Activated naive CD4-positive, alpha-beta T cell treated with anti-CD3 and anti-CD28 coated beads for 36 hours (primary cell): ENCODE measurements at places on chromosomes 1 and 21.

DNA sequence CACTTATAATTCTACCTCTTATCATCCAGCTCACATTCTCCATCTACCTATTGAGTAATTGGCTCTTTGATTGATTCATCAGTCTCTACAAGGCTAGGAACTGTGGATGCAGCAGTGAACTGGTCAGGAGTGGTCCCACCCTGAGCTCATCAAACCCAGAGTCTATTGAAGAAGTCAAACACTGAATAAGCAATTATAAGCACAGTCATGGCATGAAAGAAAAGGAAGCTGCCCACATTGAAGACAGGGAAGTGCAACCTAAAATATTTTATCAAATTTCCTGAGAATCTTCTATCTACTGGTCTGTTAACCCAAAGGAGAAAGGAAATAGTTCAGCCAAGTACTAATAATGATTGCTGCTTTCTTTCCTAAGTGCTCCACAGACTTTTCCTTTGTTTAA, 35.7 kb downstream of the ACP6 start:
- no peak for DNase-seq

DNA sequence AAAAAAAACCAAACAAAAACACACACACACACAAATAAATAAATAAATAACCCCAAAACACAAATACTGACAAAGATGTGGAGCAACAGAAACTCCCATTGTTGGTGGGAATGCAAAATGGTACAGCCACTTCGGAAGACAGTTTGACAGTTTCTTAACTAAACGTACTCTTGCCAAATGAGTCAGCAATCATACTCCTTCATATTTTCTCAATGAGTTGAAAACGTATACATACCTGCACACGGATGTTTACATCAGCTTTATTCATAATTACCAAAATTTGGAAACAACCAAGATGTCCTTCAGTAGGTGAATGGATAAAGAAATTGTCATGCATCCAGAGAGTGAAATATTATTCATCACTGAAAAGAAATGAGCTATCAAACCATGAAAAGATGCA, 23.5 kb downstream of the ASAP3 start:
- DNase-seq, result no peak

DNA sequence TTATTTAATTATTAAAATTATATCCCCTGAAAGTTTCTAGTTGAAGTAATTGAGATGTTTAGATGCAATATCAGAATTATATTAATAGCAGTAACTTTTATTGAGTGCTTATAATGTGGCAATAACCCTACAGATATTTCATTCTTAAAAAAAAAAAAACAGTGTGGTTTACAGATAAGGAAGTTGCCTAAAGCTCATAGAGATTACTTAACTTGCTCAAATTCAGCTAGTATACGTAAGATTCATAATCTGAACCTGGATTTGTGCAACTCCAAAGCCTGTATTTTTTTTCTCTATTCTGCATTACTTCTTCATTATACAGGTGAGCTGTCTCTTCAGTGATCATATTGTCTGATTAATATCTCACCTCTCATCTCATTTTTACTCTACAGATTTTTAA, 156.0 kb upstream of the PTBP2 start:
- DNase-seq, result no peak

- DNase-seq, result no peak
Measured at GRCh38 chr1:48066936-48067335, 69.8 kb upstream of the TRABD2B start.

- no peak for DNase-seq
Measured at GRCh38 chr1:41426201-41426890, 58.1 kb downstream of the EDN2 start.

GRCh38 chr1:201186192-201186591, 4.4 kb upstream of the IGFN1 start:
- DNase-seq, result no peak

- no peak for DNase-seq
Measured at GRCh38 chr21:45455674-45456583, 51.0 kb downstream of the COL18A1 start.

- peak; percentile 22 for DNase-seq
Measured at GRCh38 chr1:237873487-237874211, 17.1 kb downstream of the ZP4 start.

DNA sequence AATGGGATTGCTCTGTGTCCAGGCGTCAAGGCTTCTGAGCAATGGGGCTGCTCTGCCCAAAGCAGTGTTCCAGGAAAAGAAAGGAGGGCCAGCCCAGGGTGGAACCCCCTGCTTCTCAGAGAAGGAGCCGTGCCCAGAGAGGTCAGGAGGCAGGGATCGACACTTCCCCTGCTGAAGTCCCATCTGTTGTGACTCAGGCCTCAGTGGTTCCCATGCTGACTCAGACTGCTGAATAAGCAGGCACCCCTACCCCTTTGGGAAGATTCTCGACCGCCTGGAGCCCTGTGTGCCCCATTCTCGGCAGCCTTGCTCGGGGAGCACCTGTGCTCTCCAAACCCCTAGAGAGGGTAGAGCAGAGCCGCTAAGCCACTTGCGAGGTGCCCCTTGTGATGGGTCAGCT, 23.9 kb downstream of the PKP1 start:
- DNase-seq, result no peak

DNA sequence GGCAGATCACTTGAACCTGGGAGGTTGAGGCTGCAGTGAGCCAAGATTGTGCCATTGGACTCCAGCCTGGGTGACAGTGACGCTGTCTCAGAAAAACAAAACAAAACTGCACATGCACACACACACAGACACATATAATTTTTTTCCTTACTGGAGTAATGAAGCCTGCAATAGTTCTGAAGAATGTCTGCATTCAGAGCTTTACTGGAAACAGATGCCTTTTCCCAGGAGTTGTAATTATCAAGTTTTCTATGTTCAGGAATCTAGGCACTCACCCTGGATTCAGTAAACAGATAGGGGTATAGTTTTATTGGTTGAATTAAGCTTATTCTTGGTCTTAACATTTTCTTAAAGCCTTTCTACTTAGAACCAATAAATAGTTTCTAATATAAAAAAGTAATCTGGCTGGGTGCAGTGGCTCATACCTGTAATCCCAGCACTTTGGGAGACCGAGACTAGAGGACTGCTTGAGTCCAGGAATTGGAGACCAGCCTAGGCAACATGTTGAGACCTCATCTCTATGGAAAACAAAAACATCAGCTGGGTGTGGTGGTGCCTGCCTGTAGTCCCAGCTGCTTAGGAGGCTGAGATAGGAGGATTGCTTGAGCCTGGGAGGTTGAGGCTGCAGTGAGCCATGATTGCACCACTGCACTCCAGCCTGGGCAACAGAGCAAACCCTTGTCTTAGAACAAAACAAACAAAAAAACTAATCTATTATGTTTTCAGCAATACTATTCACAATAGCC, 15.8 kb downstream of the SPEN start:
- no peak for DNase-seq

DNA sequence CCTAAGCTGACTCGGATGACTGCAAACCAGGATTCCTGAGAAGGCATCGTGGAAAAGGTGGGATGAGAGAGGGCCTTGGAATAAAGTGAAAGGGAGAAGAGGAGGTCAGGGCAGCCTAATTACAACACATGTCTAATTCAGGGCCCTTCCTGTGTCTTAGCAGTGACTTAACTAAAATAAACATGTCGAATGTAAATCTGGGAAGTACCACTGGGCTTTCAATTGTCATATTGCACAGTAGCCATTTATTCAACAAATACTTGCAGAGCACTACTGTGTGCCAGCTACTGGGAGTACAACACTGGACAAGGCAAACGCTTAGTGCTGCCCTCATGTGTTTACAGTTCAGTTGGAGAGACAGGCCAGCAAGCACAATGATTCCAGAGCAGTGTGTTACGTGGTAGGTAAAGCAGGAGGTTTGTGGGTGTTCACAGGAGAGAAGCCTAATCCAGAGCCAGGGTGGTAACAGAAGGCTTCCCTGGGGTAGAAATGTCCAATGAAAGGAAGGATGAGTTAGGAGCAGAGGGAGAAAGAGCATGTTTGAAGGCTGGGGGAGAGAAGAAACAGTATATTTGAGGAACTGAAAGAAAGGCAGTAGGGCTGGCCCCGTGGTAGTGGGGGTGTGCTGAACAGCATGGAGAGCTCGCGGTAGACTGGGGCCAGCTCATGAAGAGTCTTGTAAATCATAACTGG, 38.0 kb upstream of the RASAL2 start:
- no peak for DNase-seq

- DNase-seq, result no peak
Measured at GRCh38 chr1:203537806-203538464, 44.0 kb downstream of the OPTC start.

DNA sequence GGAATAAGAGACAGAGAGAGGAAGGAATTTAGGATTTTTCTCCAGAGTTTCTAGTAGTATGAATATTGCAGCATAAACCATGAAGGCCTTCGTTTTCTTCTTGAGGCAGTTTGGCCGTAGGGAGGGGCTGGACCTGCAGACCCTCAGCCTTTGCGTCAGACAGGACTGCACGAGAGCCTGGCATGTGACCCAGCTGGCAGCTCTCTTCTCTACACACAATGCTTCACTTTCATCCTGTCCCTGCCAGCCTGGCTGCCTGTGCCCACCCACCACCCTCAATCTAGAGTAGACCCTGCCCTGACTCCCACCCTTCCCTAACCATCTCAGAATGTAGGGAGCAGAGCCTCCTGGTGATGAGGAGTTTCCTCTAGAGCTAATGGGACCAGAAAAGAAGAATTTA, 1.6 kb downstream of the CA14 start:
- DNase-seq, result no peak

DNA sequence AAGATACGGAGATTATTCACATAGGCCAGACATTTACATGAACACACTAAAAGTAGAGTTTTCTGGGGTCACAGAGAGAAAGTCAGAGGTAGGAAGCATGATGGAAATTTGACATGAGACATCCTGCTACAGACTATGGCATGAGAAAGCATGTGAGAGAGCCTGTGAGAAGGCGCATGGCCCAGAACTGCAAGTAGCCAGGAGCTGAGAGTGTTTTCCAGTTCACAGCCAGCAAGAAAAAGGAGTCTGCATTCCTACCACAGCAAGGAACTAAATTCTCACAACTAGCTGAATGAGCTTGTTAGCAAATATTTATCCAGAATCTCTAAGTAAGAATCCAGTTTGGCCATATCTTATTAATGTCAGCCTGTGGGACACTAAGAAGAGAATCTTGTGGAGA, 673.3 kb downstream of the BRINP3 start:
- no peak for DNase-seq

GRCh38 chr21:36205962-36206361, 49.3 kb downstream of the DOP1B start:
- DNase-seq, result no peak

GRCh38 chr1:165851034-165851658, 23.7 kb downstream of the UCK2 start:
- DNase-seq, result no peak

DNA sequence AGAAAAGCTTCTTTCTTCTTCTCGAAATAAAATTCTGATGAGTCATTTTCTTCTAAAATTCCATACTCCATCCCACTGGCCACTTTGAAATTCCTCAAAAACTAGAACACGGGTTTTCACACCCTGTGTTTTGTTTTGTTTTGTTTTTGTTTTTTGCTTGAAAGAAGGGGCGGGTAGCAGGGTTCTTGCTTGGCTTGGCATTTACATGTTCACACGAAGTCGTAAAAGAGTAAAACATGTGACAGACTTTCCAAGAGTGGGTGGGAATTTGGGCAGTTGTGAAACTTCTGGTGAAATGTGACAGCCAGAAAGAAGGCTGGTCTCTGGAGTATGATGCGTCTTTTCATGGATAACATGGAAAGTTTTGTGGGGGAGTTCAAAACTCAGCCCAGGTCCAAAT, 47.1 kb upstream of the FMN2 start:
- no peak for DNase-seq

- DNase-seq, result no peak
Measured at GRCh38 chr21:40613546-40614030, 233.4 kb downstream of the DSCAM start.
